ENCODE measurements at places on chromosomes 1 and 21.
A peak's percentile ranks its signal among the peaks of the same experiment; 100 is the strongest.

- DNase-seq: no peak
Measured at GRCh38 chr1:224641030-224641429, 24.9 kb downstream of the CNIH3 start.

- no peak for DNase-seq
Measured at GRCh38 chr1:232589812-232590743, 39.9 kb downstream of the SIPA1L2 start.

- DNase-seq: peak; percentile 56
Measured at GRCh38 chr1:183655562-183656075, 2.5 kb upstream of the APOBEC4 start.

DNA sequence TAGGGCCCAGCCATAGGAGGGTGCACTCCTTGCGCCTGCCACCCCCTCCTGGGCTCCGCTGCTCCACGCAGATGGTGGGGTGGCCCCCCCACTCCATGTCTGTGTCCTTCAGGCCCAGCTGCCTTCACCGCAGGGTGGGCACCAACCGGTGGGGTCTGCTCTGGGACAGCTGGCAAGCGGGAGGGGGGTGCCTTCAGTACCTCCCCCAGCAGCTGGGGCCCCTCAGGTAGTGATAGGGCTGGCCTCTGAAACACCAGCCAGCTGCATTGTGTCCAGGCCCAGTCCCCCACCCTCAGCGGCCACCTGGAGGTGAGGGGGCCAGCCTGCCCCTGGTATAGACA is 360 bp downstream of the GJC2 start:
- DNase-seq: no peak

GRCh38 chr1:235424092-235424491 is 56.9 kb downstream of the TBCE start:
- DNase-seq: no peak

- DNase-seq: no peak
Measured at GRCh38 chr1:64685217-64685616, 59.7 kb upstream of the RAVER2 start.

DNA sequence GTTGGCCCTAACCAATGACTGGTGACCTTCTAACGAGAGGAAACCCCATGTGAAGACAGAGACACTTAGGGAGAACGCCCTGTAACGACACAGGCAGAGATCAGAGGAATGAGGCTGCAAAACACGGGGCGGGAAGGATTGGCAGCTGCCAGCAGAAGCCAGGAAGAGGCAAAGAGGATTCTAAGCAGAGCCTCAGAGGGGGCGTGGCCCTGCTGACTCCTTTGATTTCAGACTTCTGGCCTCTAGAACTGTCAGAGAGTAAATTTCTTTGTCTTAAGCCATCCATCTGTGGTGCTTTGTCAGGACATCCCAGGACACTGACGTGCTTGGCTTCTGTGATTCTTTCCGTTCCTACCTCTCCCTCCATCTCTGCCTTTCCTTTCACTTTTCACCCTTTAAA is 79.3 kb downstream of the SH3BGR start:
- DNase-seq: no peak

GRCh38 chr1:221719987-221720386 is 21.9 kb downstream of the DUSP10 start:
- DNase-seq: no peak

Data from mammary epithelial cell (primary cell).